AG09319 (cell line): ENCODE measurements at places on chromosomes 11 and 22.

DNA sequence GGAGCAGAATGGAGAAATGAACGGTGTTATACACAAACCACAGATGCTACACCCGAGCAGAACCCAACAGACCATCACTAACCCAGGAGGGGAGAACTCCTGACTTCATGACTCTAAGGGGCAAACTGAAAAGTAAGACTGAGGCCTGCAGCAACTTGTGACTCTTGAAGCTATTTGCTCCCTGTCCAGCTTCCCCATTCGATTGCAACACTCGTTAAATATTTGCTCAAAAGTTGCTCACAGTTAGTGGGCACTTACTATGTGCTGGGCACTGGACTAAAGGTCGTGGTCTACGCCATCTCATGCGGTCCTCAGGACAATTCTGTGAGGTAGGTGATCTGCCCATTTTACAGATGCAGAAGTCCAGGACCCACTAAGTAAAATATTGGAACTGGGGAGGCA is 9.5 kb upstream of the ADA2 start:
- no peak for DNase-seq

GRCh38 chr11:8911029-8911823 is at the start of gene AKIP1:
Gene AKIP1, plus strand, starts transcription at chr11:8911189. Its CDS starts 261 bp downstream, at chr11:8911450.
- peak; percentile 85 for DNase-seq

DNA sequence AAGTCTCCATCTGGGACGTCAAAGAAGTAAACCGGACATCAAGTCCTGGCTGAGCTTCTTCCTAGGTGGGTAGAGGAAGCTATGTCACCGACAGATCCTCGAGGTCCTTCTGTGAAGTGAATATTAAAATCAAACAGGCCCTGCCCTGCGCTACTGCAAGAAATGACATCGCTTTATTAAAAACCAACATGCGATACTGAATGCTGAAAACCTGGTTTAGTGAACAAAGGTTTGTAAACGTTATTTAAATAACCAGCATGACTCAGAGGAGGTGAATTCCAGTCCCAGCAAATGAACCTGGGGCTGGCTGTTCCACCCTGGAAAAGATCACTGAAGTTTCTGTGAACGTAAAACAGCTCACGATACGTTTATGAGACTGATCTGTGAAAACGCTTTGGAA is 645 bp downstream of the RTCB start:
- DNase-seq = no peak

- DNase-seq = peak; percentile 61
These were observed 177.7 kb downstream of the SNX19 start for GRCh38 chr11:130738611-130739010.

GRCh38 chr11:129840236-129840635 is 24.6 kb downstream of the TMEM45B start:
- no peak for DNase-seq

- no peak for DNase-seq
These were observed 21.4 kb downstream of the FJX1 start for GRCh38 chr11:35639591-35640179.

DNA sequence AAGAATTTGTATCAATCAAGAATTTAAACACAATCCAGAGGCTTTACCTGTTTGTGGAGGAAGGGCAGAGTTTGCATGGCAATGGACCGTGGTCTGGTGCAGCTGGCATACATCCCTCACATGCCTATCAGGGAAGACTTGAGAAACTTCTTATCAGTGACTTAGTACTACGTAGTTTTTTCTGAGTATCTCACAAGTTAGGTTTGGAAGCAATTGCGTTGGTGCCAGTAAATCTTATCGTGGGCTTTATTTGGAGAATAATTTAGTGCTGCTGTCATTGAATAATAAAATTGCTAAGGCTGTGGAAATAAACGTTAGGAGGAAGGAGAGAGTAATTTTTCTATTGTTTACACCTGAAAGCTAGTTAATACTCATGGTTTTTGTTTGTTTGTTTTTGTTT is 72.3 kb downstream of the PRMT3 start:
- no peak for DNase-seq

DNA sequence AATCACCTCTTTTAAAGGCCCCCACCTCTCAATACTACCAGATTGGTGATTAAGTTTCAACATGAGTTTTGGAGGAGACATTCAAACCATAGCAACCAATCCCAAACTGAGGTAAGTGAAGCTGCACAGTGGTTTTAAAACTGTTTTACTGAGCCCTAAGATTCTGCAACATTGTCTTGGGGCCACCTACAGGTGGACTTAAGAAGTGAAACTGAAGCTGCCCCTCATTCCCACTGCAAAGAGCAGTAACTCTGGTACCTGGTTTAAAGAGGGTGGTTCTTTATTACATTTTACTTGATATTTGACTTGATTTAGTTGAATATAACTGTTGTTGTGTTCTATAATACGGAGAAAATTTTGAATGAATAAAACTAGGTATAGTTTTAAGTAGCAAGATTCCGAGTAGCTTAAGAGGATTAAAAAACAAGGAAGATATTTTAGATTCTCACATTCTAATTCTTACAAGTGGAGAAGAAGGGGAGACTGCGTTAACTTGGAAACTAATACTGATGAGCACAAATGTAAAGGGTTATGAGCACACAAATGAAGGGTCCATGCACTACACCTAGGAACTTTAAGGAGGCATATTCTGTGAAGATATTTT is 26.7 kb downstream of the SYT9 start:
- peak; percentile 4 for DNase-seq

DNA sequence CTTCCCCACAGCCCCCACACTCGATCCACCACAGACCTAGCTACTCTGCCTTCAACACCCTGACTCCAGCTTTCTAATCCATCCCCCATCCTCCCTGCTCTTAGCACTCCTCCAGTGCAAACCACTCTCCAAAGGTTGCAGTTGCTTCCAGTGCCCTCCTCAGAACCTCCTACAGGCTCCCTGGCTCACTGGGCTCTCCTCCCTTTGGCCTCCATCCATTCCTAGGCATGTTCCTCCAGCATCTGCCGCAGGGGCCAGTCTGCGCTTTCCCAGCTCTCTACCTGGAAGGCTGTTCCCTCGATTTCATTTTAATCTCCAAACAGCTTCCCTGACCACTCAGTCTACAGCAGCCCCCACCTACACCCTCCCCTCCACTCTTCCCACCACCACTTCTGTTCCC is 133.8 kb downstream of the SPATA19 start:
- DNase-seq = no peak

DNA sequence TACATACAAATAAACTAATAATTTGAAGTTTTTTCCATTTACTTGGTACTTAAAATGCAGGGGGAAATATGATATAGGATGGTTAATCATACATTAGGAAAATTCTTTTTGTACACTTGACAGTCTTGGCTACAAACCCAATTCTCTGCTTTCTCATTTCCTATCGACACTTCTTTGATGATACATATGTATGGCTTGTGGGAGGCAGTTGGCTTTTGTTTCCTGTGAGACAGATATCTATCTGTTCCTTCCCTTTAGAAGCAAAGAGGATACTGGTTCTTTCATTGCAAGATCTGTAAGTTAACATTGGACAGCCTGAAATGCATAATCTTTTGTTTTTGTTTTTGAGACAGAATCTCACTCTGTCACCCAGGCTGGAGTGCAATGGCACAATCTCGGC is 47.9 kb upstream of the ADORA2A start:
- no peak for DNase-seq

DNA sequence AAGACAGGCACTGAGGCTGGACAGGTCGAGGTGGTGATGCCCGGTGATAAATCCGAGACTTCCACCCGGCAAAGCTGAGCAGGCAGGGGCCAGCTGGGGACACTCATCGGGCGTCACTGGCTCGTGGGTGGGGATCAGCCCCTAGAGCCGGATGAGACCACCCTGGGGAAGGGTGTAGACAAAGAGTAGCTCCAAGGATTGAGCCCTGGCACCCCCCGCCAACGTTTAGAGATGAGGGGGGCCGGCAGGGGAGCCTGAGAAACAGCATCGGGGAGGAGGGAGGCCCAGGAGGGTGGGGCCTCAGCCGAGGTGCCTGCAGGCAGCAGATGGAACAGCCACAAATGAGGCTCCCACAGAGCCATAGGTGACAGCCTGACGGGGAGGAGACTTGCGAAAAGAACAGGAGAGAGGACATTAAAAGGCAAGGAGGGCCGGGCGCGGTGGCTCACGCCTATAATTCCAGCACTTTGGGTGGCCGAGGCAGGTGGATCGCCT is 27.4 kb upstream of the CBX7 start:
- no peak for DNase-seq

DNA sequence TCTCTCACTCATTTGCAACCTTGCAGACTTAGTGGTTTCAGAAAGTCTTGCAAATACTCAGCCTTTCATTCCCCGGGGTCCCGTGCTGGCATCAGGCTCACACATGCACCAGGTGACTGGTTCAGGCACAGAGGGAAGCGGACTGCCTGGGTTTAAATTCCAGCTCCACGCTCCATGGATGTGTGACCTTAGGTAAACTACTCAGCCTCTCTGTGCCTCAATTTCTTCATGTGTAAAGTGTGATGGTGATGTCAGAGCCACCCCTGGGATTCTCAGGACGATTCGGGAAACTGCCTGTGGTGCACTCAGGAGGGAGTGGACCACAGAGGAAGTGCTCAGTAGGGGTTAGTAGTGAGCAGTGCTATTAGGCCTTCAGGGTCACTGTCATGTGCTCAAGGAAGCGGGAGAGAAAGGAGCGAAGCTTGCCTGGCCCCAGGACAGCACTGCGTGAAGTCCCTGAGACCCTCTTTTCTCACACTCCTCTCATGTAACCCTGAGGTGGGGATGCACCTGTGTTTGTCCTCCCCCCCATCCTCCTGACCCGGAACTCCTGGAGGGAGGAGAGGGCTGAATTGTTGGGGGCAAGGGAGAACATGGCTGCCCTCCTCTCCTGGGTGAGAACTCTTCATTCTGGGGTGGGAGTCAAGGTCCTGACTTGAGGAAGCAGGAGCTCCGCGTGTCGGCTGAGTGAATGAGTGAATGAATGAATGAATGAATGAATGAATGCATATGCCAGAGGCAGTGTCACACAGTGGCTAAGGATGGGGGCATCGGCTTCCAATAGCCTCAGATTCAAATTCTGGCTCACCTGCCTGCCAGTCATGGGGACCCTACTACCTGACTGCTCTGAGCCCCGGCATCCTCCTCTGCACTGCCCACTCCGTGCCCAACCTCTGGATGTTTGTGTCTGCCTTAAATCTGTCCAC is 14.4 kb upstream of the UPK3A start:
- DNase-seq = no peak

DNA sequence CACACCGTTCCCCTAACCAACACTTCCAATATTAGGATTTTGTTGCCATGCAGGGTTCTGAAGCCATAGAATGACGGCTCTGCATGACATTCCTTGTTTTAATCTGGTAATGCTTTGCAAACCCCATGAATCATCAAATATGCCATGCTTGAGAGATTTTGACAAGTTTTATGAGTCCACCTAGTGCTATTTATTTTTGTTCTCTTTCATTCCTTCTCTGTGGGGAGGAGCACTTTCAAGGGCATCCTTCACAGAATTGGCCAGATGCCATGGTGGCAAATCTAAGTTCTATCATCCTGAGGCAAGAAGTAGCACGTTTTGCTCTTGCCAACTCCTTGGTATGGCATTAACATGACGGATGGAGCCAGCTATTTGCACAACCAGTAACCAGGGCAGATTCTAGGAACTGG is 268.4 kb downstream of the FAM76B start:
- no peak for DNase-seq

- DNase-seq = no peak
These were observed 46.8 kb downstream of the MACROD1 start for GRCh38 chr11:64118876-64119665.

GRCh38 chr11:114291381-114291780 is 4.8 kb upstream of the NNMT start:
- DNase-seq = peak; percentile 20

DNA sequence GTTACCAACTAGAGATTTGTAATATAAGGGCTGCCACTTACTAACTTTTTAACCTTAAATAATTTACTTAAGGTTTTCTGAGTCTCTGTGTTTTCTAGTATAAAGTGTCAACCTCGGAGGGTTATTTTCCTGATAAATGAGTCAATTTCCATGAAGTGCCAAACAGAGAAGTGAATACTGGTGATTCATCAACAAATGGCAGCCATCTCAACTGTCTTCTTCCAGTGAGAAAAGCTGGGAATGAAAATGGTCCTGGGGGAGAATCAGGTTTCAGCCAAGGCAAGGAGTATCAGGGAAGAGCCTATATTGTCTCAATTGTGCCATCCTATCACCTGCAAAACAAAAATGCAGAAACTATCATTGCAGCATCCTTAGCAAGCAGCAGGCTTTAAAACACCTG is 129.1 kb downstream of the LUZP2 start:
- no peak for DNase-seq

DNA sequence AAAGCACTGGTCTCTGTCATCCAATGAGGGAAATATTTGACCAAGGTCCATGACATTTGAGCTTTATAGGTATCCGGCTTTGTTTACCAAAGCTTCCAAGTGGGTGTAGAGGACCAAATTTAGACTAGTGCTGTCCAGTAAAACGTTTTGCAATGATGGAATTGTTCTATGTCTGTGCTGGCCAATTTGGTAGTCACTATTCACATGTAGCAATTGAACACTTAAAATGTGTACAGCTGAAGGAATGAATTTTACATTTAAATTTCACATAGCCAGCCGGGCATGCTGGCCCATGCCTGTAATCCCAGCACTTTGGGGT is 118.0 kb downstream of the PKNOX2 start:
- DNase-seq = no peak

DNA sequence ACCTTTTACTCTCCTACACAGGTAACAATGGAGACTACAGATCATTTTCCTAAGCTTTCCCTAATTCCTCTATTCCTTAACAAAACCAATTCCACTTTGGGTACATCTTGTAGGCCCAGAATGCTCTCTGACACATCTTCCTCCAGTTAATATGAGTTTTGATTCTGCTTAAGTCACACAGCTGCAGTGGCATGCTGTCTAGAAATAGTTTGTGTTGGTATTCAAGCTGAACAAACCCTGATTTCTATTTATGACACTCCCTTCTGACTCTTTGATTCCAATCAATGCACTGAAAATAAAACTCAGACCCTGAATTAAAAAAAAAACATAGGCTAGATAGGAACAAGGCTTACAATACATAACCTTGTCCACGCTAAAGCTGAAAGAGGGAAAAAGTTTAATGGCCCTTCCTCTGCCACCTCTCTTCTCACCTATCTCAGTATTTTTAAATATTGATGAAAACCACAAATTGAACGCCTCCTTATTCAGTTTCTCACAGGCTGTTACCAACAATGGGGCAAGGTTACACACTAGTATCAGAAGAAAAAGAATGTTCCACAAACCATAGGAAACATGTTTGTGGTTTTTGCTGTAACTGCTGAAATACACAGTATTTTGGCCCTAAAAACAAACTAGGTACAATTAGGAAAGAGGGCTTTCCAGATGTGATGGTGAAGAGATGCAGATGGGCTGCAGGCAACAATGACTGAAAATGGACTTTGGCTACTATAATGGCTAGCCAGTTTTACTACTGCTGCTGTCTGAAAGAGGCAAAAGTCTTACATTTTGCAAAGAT is 35.7 kb upstream of the GAB2 start:
- no peak for DNase-seq

- DNase-seq = no peak
These were observed 12.3 kb upstream of the MPZL2 start for GRCh38 chr11:118276422-118276821.

- peak; percentile 20 for DNase-seq
These were observed 46.1 kb upstream of the OR4B1 start for GRCh38 chr11:48170241-48171233.

GRCh38 chr22:21818487-21819182 is 48.8 kb downstream of the MAPK1 start:
- DNase-seq = no peak
